ENCODE measurements at places on chromosomes 7 and 10.
A peak's percentile ranks its signal among the peaks of the same experiment; 100 is the strongest.

DNA sequence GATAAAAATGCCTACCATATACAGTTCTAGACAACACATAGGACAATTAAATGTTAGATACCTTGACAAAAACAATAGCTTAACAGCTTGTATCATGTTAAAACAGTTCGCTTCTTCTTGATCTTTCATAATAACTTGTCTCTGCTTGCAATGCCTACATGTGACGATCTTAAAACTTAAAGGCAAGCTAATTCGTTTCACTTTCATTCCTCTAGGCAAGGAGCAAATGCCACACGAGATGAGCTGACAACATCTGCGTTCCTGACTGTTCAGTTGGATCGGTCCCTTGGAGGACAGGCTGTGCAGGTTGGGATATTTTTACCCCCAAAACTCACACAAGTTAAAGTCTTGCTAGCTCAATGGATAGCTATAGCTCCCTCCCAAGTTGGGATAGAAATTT is 51.6 kb upstream of the ARL4A start:
- peak; percentile 59 for DNase-seq

- DNase-seq = no peak
These were observed 3.3 kb downstream of the IMMP2L start for GRCh38 chr7:111558991-111559390.

DNA sequence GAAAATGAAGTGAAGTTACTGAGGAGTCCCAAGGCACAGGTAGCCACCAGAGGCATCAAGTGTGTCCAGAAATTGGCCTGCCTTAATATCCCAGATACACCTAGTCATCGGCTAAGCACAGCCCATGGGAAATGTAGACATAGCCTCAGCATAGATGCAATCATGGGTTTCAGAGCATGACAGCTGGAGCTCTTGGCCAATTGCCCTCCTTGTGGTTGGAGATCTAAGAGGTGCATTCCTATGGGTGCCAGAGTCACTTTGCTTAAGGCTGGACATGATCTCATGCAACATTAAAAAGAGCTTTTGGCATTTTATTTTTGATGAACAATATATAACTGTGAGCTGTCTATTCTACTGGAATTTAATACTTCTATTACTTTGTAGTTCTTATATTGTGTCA is 758.0 kb upstream of the LRRTM3 start:
- peak; percentile 37 for DNase-seq

GRCh38 chr10:130422366-130423324 is 286.5 kb downstream of the GLRX3 start:
- DNase-seq = no peak

- DNase-seq = no peak
These were observed 505.6 kb upstream of the MKI67 start for GRCh38 chr10:128631801-128632241.

DNA sequence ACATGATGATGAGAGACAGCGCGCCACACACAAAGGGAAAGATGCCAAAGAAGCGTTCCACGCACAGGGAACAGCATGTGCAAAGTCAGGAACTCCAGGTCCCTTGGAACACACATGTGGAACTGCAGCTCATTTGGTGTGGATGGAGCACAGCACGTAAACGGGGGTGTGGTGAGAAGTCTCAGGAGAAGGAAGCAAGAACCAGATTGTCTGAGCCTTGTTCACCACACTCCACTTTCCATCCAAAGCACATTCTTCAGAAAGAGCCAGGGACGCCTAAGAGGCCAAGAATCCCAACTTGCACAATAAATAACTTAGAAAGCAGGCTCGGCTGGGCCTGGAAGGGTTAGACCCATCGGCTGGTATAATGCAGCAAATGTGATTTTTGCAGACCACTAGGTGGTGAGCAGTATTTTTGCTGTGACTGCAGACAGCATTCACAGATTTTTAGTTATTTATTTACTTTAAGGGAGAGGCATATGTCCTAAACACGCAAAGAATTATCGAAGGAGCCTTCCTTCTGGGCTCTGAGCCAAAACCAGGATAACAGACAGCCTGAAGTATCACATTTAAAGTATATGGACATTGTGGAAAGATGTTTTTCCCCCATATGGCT is 27.9 kb upstream of the ASCC1 start:
- DNase-seq = peak; percentile 84

DNA sequence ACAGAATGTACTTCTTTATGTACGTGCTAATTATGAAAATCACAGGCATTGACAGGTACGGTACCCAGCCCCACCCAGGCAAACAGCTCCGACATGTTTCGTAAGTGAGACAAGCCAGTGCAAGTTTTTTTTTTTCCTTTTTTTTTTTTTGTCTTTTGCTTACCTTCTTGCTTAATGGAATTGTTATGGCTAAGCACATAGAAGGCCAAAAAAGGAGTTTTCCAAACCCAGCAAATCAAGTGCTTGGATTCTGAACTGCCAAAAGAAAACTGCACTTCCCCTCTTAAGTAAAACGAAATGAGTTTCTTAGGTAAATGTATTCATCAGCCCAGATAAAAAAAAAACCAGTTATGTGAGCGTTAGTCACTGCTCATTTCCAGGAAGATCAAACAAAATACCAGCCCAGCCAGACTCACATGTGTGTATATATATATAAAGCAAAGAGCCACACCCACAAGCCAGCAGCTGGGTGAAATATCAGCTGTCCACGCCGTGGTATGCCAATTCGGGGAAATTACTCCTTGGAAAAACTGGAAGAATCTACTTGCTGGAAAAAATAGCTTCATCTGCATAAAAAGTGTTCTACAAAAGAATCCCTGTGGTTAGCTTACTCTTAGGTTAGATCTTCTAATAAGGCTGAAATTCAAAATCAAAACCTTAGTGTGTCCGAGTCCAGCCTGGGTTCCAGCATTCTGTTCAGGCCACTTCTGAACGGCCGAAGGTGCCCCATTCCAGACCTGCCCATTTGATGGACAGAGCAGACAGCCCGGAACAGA is 8.0 kb downstream of the KLF6 start:
- DNase-seq = peak; percentile 90

GRCh38 chr7:22569586-22570321 is 69.8 kb upstream of the STEAP1B start:
- DNase-seq = peak; percentile 77

DNA sequence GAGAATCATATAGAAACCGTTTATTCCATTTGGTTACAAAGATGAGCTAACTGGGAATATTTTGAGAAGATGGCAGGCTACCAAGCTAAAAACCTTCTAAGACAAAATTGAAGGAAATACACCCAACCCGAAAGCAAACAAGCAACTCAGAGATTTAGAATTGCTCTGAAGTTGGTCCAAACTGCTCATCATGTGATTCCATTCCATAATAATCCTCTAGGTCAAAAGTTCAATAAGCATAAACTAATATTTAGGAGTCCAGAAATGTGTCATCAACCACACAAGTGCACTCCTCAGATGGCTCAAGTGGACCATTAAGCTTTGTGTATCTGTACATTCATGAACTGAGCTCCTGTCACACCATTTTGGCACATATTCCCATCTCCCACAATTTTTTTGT is 28.7 kb downstream of the DGKI start:
- no peak for DNase-seq

DNA sequence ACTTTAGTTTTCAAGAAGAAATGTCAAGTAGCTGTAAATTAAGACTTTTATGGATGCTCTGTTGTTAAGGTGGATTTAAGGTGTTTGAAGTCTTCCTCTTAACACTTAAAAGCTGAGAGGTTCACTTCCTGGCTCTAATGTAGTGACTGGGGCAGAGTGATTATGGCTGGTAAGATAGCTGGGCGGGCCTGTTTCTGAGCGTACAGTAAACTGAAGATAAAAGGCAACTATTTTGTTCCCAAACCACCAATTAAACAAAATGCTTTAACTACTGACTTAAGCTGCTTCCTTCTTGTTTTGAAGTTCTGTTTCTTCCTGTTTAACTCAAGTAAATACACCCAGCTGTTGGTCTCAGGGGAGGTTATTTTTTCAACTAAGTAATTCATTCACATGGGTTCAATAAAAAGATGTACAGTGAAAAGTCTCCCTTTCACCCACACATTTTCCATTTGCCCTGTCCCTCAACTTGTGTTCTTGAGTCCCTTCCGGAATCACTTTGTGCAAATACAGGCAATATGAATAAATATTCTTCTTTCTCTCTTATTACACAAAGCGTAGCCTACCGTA is 19.3 kb downstream of the VWA2 start:
- DNase-seq = no peak

DNA sequence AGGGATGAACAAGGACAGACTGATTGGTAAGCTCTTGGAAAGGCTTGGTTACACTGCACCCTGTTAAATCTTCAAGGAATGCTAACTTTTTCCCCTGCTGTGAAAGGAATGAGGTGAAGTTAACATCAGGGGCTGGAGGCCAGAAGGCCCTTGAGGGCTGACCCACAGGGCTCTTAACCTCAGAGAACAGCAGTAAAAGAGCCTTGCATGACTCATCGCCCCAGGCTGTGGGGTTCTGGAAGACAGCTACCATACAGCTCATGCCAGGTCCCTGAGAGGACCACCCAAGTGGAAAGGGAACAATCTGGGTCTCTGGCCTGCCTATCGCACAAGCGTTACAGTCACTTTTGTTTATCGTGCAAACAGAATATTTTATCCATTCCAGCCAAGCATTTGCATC is 54.4 kb downstream of the CYP2C9 start:
- DNase-seq = no peak

DNA sequence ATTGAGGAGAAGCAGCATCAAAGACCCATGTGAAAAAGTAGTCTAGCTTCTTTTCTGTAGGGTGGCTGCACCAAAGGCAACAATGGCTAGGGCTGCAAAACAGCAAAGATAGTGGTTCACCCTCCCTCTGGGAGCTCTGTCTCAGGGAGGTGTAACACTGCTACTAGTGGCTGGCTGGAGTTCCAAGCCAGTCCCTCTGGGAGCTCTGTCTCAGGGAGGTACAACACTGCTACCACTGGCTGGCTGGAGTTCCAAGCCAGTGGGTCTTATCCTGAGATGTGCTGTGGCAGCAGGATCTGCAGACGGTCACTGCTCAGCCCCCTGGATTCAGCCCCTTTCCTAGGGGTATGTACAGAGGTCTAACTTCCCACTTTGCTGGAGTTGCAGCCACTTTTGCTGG is 37.9 kb upstream of the TMEM140 start:
- no peak for DNase-seq

- DNase-seq = no peak
These were observed 210.9 kb downstream of the INHBA start for GRCh38 chr7:41491883-41492471.

GRCh38 chr7:134795231-134795630 is 15.8 kb downstream of the CALD1 start:
- no peak for DNase-seq

DNA sequence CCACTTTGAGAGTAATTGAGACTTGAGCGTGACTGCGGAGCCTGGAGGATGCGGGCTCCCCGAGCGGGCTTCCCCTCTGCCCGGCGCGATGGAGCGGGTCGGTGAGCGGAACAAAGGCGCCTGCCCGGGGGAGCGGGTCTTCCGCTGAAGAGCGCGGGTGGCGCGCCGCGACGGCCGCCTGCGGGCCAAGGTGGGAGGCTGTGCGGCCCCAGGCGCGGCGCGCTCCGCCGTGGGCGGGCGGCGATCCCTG is at the start of gene GALNT17:
TSS of gene GALNT17 (plus strand) at position 18 of the 250 bp plus-strand sequence.
- no peak for DNase-seq

DNA sequence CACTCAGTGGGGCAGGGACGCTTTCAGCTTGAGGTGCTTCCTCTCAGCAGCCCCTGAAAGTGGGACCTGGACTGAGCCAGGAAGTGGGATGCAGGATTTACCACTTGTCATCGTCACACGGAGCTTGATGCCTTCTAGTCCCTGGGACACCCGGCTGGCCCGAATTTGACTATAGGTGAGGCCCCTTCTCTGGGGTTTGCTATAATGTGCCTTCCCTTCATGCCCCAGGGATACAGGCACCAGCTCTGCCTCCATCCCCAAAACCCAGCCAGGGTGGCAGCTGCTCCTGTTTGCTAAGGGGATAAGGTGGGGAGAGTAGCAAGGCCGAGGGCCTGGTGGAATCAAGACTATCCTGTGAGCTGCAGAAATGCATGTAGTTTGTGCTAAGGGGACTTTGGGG is 235.0 kb downstream of the GLRX3 start:
- DNase-seq = no peak

GRCh38 chr7:46396481-46396880 is 475.4 kb upstream of the IGFBP3 start:
- DNase-seq = no peak

GRCh38 chr7:110962374-110962773 is 128.6 kb upstream of the LRRN3 start:
- no peak for DNase-seq

DNA sequence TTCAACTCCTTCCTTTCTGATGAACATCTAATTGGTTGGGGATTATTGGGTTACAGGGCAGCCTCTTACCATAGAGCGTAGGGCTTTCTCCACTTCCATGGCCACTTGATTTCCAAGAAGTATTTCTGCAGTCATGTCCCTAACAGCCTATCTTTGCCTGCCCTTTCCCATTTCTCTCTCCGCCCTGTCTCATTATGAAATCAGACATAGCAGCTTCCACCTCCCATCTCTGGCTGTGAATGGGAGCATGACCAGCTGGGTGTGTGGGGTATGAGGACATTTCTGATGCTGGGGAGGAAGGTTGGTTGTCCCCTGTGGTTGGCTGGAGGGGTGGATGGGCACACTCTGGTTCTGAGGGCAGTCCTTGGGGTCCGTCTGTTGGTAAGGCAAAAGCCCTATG is 41.2 kb downstream of the ADCYAP1R1 start:
- DNase-seq = no peak

DNA sequence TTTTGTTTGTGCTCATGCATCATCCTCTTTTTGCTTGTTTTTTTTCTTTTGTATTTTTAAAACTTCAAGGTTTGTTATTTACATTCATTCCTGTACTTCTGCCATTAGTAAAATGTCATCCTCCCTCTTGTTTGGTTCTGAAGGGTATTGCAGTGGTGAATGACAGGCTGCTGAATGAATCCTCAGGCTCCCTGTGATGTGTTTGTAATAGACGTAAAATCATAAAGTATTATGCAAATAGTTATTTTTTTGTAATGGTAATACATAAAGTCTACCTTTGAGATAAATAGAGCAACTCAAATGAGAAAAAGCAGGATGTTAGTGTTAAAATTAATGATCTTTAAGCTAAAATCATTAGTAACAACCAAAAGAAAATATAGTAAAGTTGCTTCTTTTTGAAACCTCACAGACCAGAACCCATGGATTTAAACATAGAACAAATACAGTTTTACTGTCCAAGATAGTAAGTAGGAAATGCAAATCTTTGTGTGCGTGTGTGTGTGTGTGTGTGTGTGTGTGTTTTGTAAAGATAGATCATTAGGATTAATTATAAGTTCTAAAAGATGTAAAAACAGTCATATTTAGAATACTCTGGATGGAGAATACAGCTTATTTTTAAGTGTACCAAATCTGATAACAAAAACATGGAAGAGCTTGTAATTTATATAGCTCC is 4.5 kb downstream of the GLCCI1 start:
- DNase-seq = no peak

DNA sequence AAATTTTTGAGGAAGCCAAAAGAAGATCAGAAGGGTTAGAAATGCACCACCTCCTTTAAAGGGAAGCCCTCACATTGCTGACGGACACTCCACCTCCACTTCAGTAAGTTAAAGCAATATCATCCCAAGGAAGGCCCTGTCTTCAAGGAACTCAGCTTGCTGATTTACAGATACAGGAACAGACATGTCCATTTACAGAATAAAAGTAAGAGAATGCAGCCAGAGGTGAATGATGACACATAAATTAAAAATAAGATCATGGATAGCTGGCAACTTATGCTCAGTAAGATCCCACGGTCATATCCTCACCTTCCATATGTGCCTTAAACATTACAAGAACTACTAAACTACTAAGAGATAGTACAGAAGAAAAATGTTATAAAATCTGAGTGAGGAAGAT is 20.4 kb downstream of the GRB10 start:
- DNase-seq = peak; percentile 81

GRCh38 chr10:110286841-110287240 is 17.9 kb downstream of the SMNDC1 start:
- DNase-seq = peak; percentile 82
